Urinary bladder (tissue), 4 donors: ENCODE measurements at places on chromosomes 7 and 10. TPM values are rescaled to one million over a fixed set of nuclear protein-coding genes. Genes with fewer than 3 reads are reported as not detected.

INSYN2A gene
- 0.47 TPM for polyA plus RNA-seq

MYOZ1 gene
- 0.68 TPM for polyA plus RNA-seq

GRB10 gene
- 44.3 TPM for polyA plus RNA-seq

IDI2 gene
- not detected for polyA plus RNA-seq

APBB1IP gene
- polyA plus RNA-seq = 5.5 TPM

RINT1 gene
- 7.6 TPM for polyA plus RNA-seq

GBX1 gene
- polyA plus RNA-seq = not detected

PIK3AP1 gene
- polyA plus RNA-seq = 3.7 TPM

TMEM178B gene
- 0.57 TPM for polyA plus RNA-seq

PDLIM1 gene
- polyA plus RNA-seq = 217 TPM

POLL gene
- polyA plus RNA-seq = 27.6 TPM

NKX1-2 gene
- not detected for polyA plus RNA-seq

DDC gene
- polyA plus RNA-seq = 0.29 TPM

OPN1SW gene
- polyA plus RNA-seq = not detected

LOXL4 gene
- polyA plus RNA-seq = 6.6 TPM

DNA sequence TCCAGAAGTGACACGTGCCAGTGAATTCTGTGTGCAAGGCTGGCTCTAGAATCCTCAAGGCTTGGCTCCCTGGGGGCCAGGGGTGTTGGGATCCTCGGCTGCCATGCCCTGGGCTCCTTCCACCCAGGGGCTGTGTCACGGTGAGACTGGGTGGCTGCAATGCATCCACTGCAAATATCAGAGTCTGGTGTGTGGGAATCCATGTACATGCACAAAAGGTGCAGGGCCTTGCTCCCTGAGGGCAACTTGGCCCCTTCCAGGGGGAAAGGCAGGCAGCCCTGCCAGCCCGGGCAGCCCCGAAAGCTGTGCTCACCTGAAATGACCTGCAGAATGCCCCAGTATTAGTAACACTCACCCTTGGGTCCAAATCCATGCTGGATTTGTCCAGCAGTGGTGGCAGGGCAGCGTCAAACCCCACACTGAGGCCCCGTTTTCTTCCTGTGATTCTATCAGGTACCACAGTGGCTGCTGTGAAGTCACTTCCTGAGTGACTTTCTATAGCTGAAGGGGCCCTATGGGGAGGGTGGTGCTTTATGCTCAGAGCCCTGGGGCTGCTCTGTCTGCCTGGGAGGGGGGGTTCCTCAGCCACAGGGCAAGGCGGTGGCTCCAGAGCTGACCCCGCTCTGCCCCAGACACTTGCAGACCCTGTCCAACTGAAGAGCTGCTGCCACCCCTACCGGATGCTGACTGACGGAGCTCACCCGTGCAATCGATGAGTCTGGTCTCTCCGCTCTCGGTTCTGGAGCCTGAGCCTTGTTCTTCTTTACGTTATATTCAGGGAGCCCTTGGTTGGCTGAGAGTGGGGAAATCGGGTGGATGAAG lies 317.7 kb downstream of the GLRX3 start:
- no peak for DNase-seq

DNA sequence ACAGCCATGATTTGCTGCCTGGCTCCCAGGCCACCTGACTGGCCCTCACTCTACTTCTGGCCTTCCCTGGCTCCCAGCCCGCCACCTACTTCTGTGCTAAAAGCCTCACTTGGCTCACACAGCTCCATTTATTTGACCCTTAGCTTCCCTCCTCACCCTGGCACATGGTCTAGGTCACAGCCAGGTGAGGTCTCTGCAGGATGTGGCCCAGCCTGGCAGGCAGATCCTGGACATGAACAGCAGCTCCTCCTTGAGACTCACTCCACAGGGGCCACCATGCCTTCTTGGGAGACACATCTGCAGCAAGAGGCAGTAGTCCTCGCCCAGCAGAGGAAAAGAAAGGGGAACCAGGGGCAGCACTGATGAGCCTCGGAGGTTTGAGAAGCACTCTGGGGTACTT lies 64.6 kb downstream of the GRID1 start:
- no peak for DNase-seq

GRCh38 chr7:139131601-139132041 lies 22.1 kb upstream of the ZC3HAV1 start:
- DNase-seq = no peak

DNA sequence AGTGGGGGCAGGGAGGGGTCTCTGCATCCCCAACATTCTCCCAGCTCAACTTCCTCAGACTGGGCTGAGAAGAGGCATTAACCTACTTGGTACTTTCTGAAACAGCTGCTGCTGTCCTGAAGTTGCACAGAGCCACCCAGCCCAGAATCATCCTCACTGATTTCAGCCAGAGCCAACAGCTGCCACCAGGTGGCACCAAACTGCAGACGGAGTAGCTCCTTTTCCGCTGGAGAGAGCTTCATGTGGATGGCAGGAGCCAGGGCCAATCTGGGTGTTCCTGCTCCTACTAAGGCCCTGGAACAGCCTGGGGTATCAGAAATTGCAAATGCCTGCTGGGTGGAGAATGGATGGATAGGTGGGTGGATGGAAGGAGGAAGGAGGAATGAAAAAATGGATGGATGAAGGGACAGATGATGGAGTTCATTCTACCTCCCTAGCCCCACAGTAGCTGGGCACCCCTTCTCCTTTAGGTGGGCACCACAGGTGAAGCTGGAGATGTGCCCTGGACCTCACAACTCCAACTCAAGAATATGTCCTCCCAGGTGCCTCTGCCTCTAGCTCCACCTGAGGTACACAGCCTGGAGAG lies 11.8 kb upstream of the DRGX start:
- DNase-seq = no peak

DNA sequence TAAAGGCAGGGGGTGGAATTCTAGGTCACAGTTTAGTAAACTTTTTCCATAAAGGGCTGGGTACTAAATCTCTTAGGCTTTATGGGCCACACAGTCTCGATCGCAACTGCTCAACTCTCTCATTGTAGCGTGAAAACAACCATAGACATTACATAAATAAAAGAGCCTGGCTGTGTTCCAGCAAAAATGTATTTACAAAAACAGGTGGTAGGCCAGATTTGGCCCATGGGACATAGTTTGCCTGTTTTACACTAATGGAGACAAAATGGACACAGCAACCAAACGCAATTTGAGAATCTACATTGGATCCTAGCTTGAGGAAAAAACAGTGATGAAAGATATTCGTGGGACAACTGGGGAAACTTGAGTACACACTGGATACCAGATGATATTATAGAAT lies 23.2 kb upstream of the MALSU1 start:
- no peak for DNase-seq

- DNase-seq = no peak
Observed at GRCh38 chr7:52168085-52168484, 851.5 kb upstream of the COBL start.

- no peak for DNase-seq
Observed at GRCh38 chr7:50352282-50352681, 47.8 kb downstream of the IKZF1 start.

DNA sequence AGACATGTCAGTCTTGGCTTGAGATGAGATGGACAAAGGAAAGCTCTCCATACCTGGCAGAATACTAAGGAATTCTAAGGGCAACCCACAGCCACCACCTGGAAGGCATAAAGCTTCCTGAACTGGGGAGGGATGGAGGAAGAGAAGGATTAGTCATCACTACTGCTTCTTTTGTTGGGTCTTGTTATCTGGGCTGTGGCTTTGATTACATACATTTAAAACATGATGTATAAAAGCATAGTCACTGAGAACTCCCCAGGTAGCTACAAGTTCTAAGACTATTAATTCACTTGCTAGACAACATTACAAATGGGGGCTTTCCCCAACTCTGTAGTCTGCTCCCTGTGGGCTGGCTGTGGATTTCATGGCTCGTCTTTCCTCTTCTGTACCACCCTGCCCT lies 58.2 kb downstream of the RBM33 start:
- DNase-seq = no peak

- no peak for DNase-seq
Observed at GRCh38 chr7:125878235-125878956, 948.8 kb upstream of the POT1 start.

GRCh38 chr10:57979491-57979890 lies 288.2 kb downstream of the IPMK start:
- no peak for DNase-seq

- DNase-seq = no peak
Observed at GRCh38 chr10:63425512-63425911, 40.3 kb downstream of the JMJD1C start.
